CD4-positive, alpha-beta T cell (primary cell): ENCODE measurements at places on chromosomes 13 and 19.
A peak's percentile ranks its signal among the peaks of the same experiment; 100 is the strongest.

- DNase-seq, result no peak
- H3K4me1 ChIP-seq, result peaks cover 93% of the 10 kb centered on the region
- H3K27me3 ChIP-seq, result no peaks in the 10 kb centered on the region
- no peak overlapping the region for H3K27ac ChIP-seq
- H3K36me3 ChIP-seq, result no peaks in the 10 kb centered on the region
- no peak overlapping the region for H3K4me3 ChIP-seq
Observed at GRCh38 chr19:39946532-39946931, 12.1 kb upstream of the FCGBP start.

GRCh38 chr13:93259527-93260080, 33.0 kb downstream of the GPC6 start:
- no peak overlapping the region for H3K27ac ChIP-seq
- H3K36me3 ChIP-seq, result no peaks in the 10 kb centered on the region
- no peaks in the 10 kb centered on the region for H3K4me1 ChIP-seq
- no peak overlapping the region for H3K4me3 ChIP-seq
- no peaks in the 10 kb centered on the region for H3K27me3 ChIP-seq

DNA sequence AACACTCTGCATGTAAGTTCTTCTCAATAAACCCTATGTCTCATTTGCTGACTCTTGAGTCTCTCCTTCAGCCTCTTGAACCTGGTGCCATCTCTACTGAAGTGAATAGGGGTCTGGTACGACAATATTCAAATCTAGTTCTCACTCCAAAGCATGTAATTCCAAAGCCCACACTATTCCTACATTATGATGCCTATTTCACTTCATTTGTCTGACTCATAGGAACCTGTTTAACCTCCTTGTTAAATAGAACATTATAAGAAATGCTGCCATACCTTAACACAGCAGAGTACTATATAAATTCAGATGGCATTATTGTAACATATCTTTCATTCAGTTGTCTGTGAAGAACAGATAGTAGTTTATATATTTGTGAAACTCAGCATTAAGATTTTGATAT, 67.1 kb downstream of the STARD13 start:
- no peaks in the 10 kb centered on the region for H3K36me3 ChIP-seq
- H3K27me3 ChIP-seq, result no peaks in the 10 kb centered on the region
- no peak overlapping the region for H3K27ac ChIP-seq
- no peak for DNase-seq

DNA sequence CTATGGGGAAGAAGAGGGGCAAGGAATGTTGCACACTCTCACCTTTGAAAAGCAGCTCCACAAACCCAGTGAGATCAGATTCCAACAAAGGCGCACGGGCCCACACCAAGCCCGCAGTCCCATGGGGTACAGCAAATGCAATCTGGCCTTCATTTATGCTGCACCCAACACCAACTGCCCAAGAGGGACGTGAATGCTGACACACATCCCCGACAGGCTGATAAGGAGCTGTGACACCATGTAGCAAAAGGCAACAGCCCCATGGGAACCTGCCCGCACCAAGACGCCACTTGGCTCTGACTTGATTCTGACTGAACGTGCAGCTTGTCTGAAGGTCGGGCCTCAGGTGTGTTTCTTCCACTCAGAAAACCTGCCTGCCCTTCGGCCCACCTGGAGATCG, 17.3 kb downstream of the REXO1 start:
- no peak overlapping the region for H3K4me3 ChIP-seq
- H3K27me3 ChIP-seq, result no peaks in the 10 kb centered on the region
- H3K4me1 ChIP-seq, result peaks cover 21% of the 10 kb centered on the region
- DNase-seq, result no peak

GRCh38 chr13:111460548-111461444, 140.4 kb downstream of the TEX29 start:
- H3K4me3 ChIP-seq, result no peak overlapping the region
- H3K27me3 ChIP-seq, result no peaks in the 10 kb centered on the region
- H3K27ac ChIP-seq, result no peak overlapping the region
- DNase-seq, result no peak
- H3K4me1 ChIP-seq, result no peaks in the 10 kb centered on the region
- H3K36me3 ChIP-seq, result no peaks in the 10 kb centered on the region

DNA sequence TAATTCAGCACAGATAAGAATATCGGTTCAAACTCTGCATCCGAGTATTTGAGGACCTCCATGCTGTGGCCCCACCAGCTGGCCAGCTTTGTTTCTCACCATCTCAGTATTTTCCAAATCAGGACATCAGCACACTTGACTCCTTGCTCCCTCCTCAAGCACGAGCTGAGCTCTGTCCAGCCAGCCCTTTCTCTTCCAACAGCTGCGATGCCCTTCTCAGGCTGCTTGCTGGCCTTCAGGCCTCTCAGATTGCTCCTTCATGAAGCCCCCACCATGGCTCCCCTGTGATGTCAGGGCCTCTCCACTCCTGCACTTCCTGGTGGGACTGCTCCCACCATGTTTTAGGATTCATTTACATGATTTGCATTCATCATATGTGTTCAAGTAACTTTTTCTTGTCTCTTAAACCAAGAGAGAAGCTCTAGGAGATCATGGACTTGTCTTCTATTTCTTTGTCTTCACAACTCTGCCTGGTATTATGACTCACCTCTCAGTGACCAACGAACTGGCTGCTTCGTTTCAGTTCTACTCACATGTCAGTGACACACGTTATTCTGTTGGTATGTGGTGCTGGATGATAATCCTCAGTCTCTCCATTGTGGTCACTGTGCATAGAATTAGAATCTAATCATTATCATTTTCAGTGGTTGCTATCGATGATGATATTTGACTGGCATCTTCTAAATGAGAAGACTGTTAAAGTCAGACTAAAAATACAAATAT, 471.7 kb downstream of the EFNB2 start:
- no peaks in the 10 kb centered on the region for H3K27me3 ChIP-seq
- H3K36me3 ChIP-seq, result no peaks in the 10 kb centered on the region
- H3K27ac ChIP-seq, result no peak overlapping the region
- no peak for DNase-seq

GRCh38 chr13:113209759-113210421, 477 bp downstream of the CUL4A start:
- peak overlapping the region; percentile 55 for H3K27ac ChIP-seq
- peaks cover 65% of the 10 kb centered on the region for H3K4me1 ChIP-seq
- peak overlapping the region; percentile 71 for H3K4me3 ChIP-seq

DNA sequence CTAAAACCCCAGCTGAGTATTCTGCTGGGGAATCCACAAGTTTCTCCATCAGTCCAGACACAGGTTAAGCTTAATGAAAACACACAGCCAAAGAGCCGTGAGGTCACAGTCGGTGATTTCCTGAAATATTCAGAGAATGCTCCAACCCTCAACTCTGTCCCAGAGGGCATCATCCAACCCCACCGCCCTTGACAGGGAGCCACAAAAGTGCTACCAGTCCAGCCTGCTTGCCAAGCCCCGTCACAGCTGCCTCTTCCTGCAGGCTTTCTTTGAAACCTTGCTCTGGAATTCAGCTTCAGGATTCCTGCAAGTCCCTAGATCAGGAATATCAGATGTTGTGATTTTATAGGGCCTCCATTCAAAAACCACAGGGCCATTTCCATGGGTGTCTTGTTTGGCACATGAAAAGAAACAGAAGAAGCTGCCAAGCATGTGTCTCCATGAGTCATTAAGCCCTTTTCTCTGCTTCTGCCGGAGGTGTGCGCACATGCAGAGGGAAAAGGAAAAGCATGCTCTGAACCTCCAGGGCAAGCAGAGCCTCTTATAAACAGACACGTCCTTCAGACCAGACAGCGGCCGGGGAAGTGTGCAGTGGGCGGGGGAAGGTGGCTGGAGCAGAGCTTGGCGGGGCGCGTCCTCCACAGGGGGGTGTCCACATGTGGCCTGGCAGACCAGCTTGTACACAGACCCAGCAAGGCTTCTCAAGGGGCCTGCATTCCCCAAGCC, 164.7 kb downstream of the KATNAL1 start:
- H3K4me3 ChIP-seq, result no peak overlapping the region
- peak overlapping the region; percentile 9 for H3K27ac ChIP-seq
- H3K4me1 ChIP-seq, result peaks cover 64% of the 10 kb centered on the region
- H3K27me3 ChIP-seq, result no peaks in the 10 kb centered on the region
- peak; percentile 43 for DNase-seq

GRCh38 chr13:23899555-23899954, 2.3 kb upstream of the C1QTNF9B start:
- H3K4me3 ChIP-seq, result no peak overlapping the region
- peaks cover 12% of the 10 kb centered on the region for H3K4me1 ChIP-seq
- peaks cover 24% of the 10 kb centered on the region for H3K27me3 ChIP-seq
- DNase-seq, result peak; percentile 27

DNA sequence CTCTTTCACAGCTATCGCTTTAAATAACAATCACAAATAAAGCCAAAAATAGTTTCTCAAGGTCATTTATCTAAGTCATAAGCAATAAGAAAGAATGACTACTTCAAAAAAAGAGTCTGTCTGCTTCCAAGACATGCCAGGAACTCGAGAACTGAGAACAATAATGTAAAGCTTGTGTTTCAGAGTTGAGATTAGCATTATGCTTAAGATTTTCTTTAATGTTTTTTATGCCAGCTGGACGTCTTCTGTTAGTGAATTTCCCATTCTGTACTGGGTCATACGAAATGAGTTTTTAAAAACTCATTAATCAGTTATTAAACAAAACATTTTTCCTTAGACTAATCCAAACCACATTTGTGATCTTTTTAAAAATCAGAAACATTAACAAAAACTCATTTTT, 3.2 kb upstream of the SPRYD7 start:
- no peak for DNase-seq
- H3K27me3 ChIP-seq, result no peaks in the 10 kb centered on the region
- H3K4me1 ChIP-seq, result peaks cover 18% of the 10 kb centered on the region
- no peak overlapping the region for H3K4me3 ChIP-seq

- no peak within 1 kb of the TSS for H3K4me3 ChIP-seq
- no peak within 1 kb of the TSS for H3K27ac ChIP-seq
- H3K27me3 ChIP-seq, result peaks cover 14% of the 10 kb centered on the region
- H3K36me3 ChIP-seq, result no peaks in the 10 kb centered on the region
- peaks cover 17% of the 10 kb centered on the region for H3K4me1 ChIP-seq
Observed at GRCh38 chr19:48746738-48747575, at the start of gene IZUMO1. Gene IZUMO1 (minus strand): TSS chr19:48746909. CDS start chr19:48745859, 1,050 bp downstream.

- no peak overlapping the region for H3K4me3 ChIP-seq
- H3K27ac ChIP-seq, result no peak overlapping the region
- no peaks in the 10 kb centered on the region for H3K27me3 ChIP-seq
Observed at GRCh38 chr13:98299966-98300350, 122.9 kb upstream of the RNF113B start.

DNA sequence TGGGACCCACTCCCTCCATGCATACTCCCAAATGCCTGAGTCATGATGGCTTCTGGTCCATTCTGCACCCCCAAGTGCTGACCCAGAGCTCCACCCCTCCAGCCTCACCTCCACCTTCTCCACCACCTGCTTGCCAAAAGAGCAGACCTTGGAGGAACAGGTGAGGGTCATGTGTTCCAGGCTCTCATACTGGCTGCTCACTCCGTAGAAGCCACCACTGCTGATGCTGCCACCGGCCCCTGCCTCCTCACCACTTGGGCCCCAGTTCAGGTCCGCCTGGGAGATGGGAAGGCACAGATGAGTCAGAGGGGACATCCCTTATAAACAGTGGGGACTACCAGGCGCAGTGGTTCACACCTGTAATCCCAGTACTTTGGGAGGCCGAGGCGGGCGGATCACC, 7.9 kb downstream of the CD37 start:
- H3K27me3 ChIP-seq, result no peaks in the 10 kb centered on the region
- peaks cover 20% of the 10 kb centered on the region for H3K4me1 ChIP-seq
- H3K36me3 ChIP-seq, result peaks cover 25% of the 10 kb centered on the region
- no peak overlapping the region for H3K27ac ChIP-seq
- H3K4me3 ChIP-seq, result no peak overlapping the region

DNA sequence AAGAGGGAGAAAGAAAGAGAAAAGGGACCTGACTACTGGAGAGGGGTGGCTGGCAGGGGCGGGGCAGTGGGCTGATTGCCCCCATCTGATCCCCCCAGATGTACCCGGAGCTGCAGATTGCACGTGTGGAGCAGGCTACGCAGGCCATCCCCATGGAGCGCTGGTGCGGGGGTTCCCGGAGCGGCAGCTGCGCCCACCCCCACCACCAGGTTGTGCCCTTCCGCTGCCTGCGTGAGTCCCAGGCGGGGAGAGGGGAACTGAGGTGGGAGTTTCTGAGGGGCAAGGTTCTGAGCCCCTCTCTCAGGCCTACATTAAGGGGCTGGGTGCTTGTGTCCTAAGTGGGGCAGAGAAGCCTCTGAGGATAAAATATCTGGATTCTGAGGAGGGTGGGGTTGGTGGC, 2.4 kb downstream of the APLP1 start:
- peaks cover 24% of the 10 kb centered on the region for H3K4me1 ChIP-seq
- DNase-seq, result no peak
- H3K4me3 ChIP-seq, result no peak overlapping the region
- no peak overlapping the region for H3K27ac ChIP-seq
- H3K36me3 ChIP-seq, result no peaks in the 10 kb centered on the region
